Smooth muscle cell of the umbilical artery (primary cell): ENCODE measurements at places on chromosomes 6 and 20. TPM values are rescaled to one million over a fixed set of nuclear protein-coding genes. Genes with fewer than 3 reads are reported as not detected.

The GATA5 gene
- total RNA-seq: not detected in 2 replicates

The CLIC5 gene
- total RNA-seq: not detected in 2 replicates

The SEMG2 gene
- total RNA-seq: not detected in 2 replicates

The WFDC10B gene
- not detected in 2 replicates for total RNA-seq

The TNFRSF21 gene
- 12.8 and 14.8 TPM in 2 replicates for total RNA-seq

The EYA4 gene
- under 0.01 TPM in 1 of 2 replicates, not detected in the other for total RNA-seq

The TEAD3 gene
- total RNA-seq: 8.9 and 14.1 TPM in 2 replicates

The RAB44 gene
- total RNA-seq: not detected in 2 replicates

The TMEM217 gene
- 1.2 and 2.2 TPM in 2 replicates for total RNA-seq

The IP6K3 gene
- total RNA-seq: 1.1 and 5.9 TPM in 2 replicates

The ACTR5 gene
- total RNA-seq: 5.0 and 7.0 TPM in 2 replicates

The MRPS18B gene
- 26.4 and 28.8 TPM in 2 replicates for total RNA-seq

The NOX3 gene
- total RNA-seq: not detected in 2 replicates

The COX4I2 gene
- total RNA-seq: not detected in 2 replicates

The TCP11 gene
- 0.46 TPM in 1 of 2 replicates, not detected in the other for total RNA-seq

The OR2H1 gene
- total RNA-seq: not detected in 2 replicates

The ABHD16B gene
- total RNA-seq: 0.09 TPM in 1 of 2 replicates, not detected in the other

The SUMO4 gene
- total RNA-seq: 2.1 and 3.2 TPM in 2 replicates

The ABHD12 gene
- total RNA-seq: 39.2 and 43.0 TPM in 2 replicates

The DPPA5 gene
- total RNA-seq: not detected in 2 replicates

The OPRL1 gene
- 3.0 TPM in 2 replicates for total RNA-seq

The LY6G6F gene
- total RNA-seq: not detected in 2 replicates

The SYCP2 gene
- 0.32 and 1.2 TPM in 2 replicates for total RNA-seq

The GPX5 gene
- not detected in 2 replicates for total RNA-seq
